NCI-H1092 treated with DMSO at 0.1 percent for 48 hours (cell line): ENCODE measurements at places on chromosomes 4 and X.

- no peak for DNase-seq
These were observed 85.0 kb upstream of the WDR1 start for GRCh38 chr4:10201381-10202223.

- no peak for DNase-seq
These were observed 57.2 kb upstream of the MTMR1 start for GRCh38 chrX:150635952-150636351.

GRCh38 chr4:151573945-151574344 lies 165.0 kb downstream of the FHIP1A start:
- DNase-seq, result no peak

DNA sequence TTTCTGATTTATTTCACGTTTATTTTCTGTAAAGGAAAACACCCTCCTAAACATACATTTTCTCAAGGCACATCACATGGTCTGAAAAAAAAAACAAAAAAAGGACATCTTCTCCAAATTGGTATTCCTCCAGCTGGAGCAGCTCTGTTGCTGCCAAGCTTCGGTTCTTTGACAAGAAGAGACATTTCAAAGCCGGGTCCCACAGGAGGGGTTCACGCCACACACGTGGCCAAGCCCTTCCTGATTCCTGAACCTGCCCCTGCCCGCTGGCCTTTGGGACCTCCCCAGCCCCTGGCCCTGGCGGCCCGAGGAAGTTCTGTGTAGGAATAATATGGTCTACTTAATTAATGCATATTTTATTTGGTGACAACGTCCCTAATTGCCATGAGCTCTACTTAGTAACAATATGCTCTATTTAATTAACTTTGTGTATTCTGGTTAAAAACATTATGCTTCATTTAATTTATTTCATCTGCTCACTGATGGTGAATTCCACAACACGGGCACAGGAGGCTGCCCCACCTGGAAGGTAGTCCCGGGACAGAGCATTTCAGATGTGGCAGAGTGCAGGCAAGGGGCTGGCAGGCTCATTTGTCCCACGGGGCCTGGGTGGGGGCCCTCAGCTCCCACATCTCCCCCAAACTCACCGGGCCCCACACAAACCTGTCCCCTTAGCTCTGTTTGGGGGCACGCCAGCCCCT lies 5.4 kb upstream of the RGS12 start:
- DNase-seq, result no peak

DNA sequence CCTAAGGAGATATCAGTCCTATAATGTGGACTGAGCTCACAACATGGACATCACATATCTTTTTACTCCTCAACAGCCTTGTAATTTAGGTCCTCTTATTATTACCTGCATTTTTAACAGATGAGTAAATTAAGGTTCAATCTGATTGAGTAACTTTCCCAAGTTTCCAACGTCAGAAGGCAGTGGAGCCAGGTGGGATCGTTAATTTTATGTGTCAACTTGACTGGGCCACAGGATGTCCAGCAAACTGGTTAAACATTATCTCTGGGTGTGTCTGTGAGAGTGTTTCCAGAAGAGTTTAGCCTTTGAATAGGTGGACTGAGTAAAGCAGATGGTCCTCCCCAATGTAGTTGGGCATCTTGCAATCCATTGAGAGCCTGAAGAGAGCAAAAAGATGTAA lies 59.0 kb upstream of the SLIT2 start:
- DNase-seq, result no peak

DNA sequence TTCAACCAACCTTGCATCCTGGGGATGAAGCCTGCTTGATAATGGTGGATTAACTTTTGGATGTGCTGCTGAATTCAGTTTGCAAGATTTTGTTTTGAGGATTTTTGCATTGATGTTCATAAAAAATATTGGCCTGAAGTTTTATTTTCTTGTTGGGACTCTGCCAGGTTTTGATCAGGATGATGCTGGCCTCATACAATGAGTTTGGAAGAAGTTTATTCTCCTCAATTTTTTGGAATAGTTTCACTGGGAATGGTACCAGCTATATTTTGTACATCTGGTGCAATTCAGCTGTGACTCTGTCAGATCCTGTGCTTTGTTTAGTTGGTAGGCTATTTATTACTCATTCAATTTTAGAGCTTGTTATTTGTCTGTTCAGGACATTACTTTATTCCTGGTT lies 340.3 kb upstream of the TRAM1L1 start:
- DNase-seq, result no peak

DNA sequence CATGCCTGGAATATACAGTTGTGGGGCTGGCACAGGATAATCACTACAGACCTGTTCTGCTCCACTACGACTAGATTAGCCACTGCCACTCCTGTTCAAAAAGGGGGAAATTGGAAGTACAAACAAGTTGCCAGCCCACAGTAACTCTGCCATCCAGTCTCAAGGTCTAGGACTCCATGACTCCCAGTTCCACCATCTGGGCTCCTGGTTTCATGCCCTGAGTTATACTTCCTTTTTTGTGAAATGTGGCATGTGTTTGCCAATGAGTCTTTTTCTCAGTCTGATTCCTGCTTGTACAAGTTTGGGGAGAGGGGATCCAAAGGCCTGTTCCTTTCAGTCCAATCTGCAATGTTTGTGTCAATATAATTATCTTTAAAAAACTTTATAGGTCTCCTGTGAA lies 1.0 kb upstream of the BLOC1S4 start:
- no peak for DNase-seq

DNA sequence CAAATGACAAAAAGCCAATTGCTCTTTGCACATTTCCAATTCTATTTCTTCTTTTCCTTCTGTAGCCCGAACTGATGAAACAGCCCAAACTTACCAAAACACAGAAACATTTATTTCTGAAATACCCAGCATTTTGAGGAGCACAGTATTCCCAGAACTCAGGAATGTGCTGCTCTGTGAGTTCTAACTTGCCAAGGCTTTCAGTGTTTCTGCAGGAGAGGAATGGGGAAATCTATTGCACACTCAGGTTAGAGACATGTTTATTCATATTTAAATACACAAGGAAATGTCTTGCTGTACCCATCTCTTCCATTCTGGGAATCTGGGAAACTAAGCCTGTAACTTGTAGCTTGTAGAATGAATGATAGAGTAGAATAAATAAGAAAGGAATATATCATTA lies 10.7 kb downstream of the TMPRSS11D start:
- no peak for DNase-seq

GRCh38 chrX:100663642-100664041 lies 19.6 kb downstream of the SRPX2 start:
- no peak for DNase-seq

DNA sequence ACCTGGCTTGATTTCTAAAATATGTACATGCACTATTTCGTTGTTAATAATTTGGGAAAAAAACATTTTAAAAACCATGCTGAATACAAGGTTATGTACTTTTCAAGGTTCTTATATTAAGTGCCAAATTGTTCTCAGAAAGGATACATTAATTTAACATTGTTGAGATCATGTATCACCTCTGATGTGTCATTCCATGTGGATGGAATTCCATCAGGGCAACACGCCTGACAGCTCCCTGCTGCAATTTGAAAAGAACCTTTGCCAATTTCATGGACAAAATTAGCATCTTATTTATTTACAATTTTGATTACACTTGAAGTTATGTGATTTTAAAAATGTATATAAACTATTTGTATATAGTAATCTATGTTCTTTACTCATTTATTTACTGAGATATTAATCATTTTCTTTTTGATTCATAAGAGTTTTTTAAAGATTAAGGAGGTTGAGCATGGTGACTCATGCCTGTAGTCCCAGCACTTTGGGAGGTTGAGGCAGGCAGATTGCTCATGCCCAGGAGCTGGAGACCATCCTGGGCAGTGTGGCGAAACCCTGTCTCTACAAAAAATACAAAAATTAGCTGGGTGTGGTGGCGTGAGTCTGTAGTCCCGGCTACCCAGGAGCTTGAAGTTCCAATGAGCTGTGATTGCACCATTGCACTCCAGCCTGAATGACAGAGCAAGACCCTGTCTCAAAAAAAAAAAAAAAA lies 142.8 kb downstream of the ENPP6 start:
- DNase-seq, result no peak

DNA sequence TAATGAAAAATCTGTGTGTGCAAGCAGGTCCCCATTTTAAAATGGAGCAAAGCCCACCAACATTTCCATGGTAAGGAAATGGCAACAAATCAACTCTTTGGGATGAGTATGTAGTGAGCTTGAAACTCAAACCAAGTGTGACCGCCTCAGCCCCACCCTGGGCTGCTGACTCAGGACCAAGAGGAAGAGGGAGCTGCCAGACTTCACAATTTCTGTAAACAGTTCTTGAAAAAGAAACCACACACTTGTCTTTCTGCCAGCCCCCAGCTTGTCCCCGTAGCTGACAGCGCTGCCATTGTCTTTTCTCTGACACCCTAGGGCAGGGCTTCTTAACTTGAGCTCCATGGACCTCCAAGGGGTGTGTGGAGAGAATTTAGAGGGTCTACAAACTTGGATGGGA lies 10.3 kb downstream of the RTL5 start:
- DNase-seq, result no peak

- DNase-seq, result no peak
These were observed 56.4 kb upstream of the PNPLA4 start for GRCh38 chrX:7983581-7983980.

- no peak for DNase-seq
These were observed 907 bp downstream of the LHFPL1 start for GRCh38 chrX:112678831-112679230.

GRCh38 chr4:38313999-38314561 lies 349.9 kb upstream of the KLF3 start:
- DNase-seq, result no peak

DNA sequence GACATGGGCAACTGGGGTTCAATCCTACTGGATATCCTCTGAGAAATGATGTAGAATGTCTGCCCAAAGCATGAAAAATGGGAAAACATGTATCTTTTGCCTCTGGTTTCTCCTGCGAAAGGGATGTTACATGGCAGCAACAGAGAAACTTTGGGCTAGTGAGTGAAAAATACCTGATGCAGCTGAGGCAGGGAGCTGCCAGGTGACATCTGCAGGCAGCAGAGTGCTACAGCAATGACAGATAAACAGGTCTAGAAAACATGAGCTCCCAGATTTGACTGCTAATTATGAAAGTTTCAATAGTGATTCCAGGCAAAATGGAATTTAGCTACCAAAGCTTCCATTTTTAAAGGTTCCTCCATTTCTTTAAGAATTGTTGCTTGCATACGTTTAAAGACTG lies 4.8 kb upstream of the CXCL1 start:
- DNase-seq, result peak; percentile 31

DNA sequence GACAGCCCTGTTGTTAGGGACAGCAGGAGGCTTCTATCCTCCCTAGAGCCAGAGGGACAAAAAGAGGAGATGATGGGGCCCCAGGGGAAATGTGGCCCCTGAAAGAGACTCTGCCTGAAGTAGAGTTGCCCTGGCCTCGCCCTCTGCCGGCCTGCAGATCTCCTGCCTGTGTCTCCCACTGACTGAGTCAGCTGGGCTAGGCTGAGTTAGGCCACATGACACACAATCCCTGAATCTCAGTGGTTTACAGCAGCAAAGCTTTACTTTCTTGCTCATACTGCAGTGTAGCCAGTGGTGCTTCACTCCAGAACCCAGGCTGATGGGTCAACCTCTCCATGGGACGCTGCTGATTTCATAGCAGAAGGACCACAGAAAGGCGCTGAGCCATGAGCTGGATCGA lies 23.5 kb downstream of the DRD5 start:
- no peak for DNase-seq

DNA sequence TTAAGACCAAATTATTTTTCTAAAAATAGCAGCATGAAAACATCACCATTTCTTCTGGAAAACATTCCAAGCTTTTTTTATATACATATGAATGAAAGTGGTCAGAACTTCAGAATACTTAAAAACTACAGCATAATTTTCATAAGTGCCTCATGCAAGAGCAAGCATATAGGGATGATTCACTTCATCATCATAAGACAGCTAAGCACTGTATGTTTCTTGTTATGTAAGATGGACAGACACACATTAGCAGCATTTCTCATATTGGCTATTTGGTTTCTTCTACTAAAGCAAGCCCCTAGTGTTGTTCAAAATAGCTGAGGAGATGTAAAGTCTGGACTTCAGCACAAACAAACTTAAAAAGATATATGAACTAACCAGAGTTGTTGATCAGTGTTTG lies 213.1 kb upstream of the NOCT start:
- no peak for DNase-seq

GRCh38 chrX:3811331-3812311 lies 98.2 kb upstream of the PRKX start:
- peak; percentile 55 for DNase-seq

- DNase-seq, result peak; percentile 35
These were observed 5.7 kb downstream of the TCEANC start for GRCh38 chrX:13658602-13659001.

DNA sequence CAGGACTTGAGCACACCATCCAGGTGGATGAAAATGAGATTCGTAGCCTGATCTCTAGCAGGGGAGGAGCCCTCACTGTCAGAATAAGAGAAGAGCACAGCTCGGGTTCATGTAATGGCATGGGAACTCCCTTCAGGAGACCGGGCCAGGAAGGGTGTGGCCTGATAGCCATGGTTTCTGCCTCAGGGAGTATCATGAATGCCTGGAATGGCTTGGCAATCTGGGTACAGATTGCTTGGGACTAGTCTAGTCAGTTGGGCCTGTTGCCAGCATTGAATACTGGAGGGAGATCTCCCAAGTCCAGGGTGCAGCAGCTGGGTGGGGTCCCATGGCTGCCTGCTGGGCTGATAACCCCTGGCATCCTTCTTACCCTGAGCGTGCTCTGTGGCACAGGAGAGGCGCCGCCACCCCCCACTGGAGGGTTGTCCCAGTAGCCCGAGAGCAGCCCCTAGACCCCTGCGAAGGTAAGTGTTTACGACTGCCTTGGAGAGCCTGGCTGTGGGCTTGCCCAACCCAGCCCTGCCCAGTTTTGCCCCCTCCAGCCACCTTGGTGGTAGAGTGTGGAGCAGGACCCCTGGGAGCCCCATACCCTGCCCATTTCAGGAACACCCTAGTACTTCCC lies 298.8 kb downstream of the TEX13A start:
- DNase-seq, result no peak

- DNase-seq, result no peak
These were observed 2.1 kb downstream of the LOC101059915 start for GRCh38 chrX:71669492-71669891.

GRCh38 chr4:9924750-9925149 lies 96.5 kb downstream of the SLC2A9 start:
- DNase-seq, result peak; percentile 47

DNA sequence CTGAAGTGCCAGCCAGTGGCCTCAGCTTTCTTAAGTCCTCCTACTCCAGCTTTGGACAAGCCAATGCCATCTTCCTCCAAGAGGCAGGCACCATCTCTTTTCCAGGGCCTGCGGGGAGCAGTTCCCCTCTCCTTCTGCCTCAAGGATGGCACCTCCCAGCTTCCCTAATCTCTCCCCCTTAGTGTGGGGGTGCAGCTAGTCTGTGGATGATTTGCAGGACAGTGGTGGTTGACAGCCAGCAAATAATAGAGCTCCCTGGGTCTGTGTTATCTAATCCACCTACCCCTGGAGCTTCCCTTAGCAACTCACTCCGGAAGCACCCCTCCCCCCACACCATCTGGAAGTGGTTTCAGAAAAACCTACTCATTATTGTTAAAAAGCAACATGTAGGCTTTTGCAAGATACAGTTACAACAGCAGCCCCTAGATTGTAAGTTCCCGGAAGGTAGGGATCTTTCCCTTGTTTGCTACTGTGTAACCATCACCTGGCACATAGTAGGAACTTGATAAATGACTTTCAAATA lies 247.1 kb downstream of the BCOR start:
- no peak for DNase-seq
